HFF-Myc (cell line): ENCODE measurements at places on chromosomes 4 and X.

GRCh38 chr4:169293343-169294176 lies 22.8 kb upstream of the SH3RF1 start:
- no peak for DNase-seq

GRCh38 chr4:7320206-7320797 lies 114.4 kb downstream of the PSAPL1 start:
- no peak for DNase-seq

DNA sequence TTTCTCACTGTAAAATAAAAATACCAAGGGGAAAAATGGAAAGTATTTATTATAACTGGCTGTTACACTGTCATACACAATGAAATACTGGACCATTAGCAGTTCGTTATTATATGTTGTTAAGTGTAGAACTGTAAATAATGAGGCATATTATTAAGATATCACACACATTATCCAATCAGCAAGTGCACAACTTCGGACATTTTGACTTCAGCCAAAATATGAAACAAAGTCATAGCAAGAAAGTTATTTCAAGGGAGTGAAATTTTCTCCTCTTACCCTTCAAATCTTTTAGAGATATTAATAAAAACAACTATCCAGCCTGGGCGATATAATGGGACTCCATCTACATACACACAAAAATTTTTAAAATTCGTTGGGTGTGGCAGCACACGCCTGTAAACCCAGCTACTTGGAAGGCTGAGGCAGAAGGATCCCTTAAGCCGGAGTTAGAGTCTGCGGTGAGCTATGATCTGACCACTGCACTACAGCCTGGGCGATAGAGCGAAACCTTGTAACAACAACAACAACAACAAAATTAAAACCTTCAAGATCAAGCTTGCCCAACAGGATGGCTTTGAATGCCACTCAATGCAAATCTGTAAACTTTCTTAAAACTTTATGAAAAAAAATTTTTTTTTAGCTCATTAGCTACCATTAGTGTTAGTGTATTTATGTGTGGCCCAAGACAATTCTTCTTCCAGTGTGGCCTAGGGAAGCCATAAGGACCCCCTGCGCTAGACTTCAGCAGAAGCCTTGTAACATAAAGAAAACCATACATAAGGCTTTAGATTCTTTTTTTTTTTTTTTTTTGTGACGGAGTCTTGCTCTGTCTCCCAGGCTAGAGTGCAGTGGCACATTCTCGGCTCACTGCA lies 1.3 kb upstream of the CISD2 start:
- no peak for DNase-seq

DNA sequence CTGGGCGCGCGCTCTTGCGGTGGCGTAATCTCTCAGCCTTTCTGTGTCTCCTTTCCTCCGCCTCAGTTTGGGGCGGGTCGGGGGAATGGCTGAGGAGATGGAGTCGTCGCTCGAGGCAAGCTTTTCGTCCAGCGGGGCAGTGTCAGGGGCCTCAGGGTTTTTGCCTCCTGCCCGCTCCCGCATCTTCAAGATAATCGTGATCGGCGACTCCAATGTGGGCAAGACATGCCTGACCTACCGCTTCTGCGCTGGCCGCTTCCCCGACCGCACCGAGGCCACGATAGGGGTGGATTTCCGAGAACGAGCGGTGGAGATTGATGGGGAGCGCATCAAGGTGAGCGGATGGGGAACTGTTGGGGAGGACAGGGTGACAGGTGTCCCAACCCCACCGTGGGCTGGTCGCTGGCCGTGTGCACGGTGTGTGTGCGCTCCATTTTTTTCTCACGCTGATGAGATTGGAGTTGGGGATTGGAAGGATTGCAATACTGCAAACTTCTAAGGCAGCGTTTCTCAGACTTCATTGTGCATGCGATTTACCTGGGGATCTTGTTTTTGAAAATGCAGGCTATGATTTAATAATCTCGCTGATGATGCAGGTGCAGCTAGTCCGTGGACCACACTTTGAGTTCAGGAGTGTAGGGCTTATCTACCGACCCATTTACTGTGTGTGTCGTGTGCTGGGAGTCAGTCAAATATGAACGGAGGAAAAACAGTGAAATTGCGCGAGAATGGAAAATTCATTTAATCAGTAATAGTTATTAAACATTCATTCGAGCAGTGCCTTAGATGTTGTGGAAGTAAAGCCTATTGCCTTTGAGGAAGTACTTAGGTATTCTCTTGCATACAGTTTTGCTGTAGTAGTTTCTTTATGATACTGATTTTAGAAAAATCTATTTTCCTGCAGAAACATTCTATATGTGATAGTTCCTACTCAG lies at the start of gene RAB33B:
TSS of gene RAB33B (plus strand) at position 11 of the 935 bp plus-strand sequence. CDS start at position 86, 75 bp downstream.
- peak; percentile 48 for DNase-seq

- no peak for DNase-seq
Measured at GRCh38 chr4:20319825-20320612, 68.3 kb downstream of the SLIT2 start.

DNA sequence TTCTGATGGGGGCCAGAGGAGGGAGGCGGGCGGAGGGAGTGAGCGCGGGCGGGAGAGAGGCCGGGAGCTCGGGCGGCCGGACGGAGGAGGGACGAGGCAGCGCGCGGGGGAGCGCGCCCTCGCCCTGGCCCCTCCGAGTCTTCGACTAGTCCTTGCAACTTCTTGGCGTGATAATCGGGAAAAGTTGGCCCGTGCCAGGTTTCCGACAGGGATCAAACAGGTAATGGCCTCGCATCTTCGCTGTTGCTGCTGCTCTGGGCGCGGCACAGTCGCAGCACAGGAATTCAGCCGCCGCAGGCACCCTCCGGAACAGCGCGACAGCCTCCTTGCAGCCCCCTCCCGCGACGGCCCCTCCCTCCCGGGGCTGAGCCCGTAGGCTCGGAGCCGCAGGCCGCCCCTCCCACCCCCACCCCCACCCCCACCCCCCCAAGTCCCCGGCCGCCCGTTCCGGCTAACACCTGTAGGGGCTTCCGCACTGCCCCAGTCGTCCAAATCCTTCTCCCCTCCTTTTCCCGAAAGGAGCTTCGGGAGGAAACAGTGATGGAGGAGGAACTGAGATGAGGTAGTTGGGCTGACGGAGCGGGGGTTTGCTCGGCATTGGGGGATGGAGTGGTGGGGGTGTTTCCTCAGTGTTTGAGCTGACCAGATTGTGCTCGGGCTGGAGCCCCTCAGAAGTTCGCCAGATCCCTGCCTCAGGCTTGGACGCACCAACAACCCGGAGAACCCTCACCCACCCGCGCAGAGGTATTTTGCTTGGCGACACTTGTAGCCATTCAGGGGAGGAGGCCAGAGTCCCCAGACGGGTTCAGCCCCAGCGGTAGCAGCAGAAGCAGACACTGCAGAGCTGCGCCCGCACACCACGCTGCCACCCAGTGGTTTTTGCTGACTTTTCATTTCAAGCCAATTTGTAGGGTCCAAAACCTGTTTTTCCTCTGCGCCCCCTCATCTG lies at the start of gene FGF13:
TSS of gene FGF13 (minus strand) at position 319 of the 949 bp plus-strand sequence. CDS start 714 bp downstream, outside the sequence.
- DNase-seq, result no peak

DNA sequence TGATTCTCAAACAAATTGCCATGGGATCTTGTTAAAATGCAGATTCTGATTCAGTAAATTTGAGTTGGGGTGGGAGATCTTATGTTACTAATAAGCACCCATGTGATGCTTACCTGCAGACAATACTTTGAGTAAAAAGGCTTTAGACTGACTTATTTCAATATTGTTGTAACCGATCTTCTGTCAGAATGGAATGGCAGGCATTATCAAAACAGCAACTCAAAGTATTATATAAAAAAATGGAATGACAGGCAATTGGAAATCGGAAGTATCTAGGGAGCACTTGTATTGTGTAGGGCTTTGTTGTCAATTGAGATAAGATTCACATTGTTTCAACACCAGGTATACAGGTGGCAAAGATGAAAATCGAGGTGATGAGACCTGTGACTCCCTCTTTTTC lies 67.5 kb downstream of the C4orf33 start:
- no peak for DNase-seq

DNA sequence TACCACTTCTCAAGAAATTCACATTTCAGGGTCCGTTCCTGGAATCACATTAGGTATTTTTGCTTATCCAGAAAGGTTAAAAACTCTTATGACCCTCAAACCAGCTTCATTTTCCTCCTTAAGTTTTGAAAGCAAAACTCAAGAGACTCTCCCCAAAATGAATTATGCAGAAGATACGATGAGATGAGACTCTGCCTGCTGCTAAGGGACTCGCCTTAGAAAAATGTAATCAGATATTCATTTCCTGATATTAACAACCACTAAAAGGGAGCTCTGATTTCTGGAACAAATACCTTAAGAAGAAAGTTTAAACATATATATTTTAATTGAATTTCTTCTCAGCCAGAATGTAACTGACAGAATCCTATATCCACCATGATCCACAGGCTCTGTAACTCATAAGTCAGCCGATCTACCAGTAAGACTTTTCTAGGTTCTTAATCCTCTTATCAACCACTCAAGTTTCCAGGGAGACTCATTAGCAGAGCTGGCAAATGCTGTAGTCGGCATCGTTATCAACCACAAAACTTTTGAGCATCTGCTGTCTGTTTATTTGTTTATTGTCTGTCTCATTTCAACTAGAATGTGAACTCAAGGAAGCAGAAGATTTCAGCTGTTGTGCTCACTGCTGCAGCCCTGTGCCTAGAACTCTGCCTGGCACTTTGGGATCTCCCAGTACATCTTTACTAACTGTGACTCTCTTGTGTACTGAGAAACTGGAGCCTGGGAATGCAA lies 112.5 kb downstream of the LDB2 start:
- DNase-seq, result peak; percentile 25

DNA sequence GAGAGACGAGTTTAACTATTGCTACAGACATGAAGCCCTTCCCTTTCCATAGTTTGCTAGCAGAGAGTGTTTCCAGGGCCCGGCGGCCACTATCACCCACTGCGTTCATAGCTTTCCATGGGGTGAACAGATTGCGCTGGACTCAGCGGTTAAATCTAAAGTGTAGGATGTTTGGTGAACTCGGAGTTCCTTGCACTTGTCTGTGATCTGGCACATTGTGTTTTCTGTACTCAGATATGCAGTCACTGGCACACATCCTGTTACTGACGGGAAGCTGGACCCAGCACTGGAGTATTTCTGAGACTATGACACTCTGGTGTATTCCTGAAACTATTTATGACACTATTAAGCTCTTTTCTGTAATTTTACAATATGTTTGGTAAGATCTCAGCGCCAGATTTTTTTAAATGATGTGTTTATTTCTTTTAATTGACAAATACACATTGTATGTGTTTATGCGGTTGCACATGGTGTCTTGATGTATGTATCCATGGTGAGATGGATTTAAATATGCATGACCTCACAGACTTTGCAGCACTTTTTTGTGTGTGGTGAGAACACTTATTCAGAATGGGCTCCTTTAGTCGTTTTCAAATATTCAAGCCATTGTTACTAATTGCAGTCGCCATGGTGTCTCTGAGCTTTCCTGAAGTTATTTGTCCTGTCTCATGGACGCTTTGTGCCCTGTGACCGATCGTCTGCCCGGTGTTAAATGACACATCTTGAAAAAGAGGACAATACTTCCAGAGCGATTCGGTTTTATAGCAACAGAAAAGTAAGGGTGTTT lies 14.1 kb downstream of the CD99 start:
- no peak for DNase-seq

DNA sequence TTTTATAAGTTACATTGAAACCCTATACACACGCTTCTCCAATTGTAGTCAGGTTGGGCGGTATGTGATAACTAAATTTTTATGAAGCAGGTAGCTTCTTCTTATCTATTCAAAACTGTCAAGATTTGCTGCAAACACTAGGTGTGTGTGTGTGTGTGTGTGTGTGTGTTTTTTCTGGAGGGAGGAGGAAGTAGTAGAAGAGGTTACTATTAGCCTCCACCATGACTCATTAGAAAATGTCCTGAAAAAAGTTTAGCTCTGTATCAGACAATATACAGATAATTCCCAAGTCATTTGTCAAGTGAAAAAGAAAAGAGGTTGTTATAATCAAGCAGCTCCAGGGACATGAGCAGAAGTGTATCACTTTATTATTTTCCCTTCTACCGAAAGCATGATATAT lies 33.9 kb downstream of the PCDH7 start:
- no peak for DNase-seq

DNA sequence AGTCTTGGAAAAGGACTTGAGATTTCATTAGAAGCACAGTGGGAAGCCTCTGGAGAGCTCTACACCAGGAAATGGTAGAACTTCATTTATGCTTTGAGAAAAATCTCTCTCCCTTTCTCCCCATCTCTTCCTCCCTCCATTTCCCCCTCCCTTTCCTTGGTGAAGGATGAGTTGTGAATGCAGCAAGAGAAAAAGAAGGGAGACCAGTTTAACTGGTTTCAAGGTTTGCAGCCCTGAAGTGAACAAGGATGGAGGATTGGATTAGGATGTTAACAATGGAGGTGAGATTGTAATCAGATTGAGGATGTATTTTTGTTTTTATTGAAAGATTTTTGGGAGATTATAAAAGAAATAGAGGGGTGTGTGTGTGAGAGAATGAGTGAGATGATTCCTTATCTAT lies 99.5 kb downstream of the ANK2 start:
- DNase-seq, result no peak

DNA sequence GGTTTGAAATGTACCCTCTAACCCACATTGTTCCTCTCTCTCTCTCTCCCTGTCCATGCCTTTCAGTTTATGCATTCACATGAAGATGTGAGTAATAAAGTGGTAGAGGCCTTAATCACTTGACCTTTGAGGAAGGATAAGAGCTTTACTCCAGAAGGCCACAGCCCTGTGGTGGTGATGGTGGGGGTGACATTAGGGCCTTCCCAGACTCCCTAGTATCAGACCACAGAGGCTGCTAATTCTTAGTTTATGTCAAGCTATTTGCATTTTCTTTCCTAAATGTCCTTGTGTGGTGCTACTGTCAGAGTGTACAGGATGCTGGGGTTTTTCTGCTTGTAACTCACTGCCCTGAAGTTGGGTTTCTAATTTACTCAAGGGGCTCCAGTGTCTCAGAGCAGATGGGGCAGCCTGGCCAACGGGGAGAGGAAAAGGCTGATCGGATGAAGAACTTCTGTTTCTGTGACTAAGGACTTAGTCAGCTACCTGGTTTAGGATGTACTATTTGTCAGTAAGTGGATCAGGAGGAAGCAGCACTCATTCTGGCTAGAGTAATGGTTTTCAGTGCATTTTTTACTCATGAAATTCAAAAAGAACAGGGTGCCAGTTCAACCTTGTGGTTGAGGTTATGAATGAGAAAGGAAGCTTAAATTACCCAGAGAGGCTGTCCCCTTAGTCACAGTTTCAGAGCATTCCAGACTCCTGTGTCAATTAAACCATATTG lies 509.6 kb upstream of the DIPK2B start:
- peak; percentile 85 for DNase-seq

DNA sequence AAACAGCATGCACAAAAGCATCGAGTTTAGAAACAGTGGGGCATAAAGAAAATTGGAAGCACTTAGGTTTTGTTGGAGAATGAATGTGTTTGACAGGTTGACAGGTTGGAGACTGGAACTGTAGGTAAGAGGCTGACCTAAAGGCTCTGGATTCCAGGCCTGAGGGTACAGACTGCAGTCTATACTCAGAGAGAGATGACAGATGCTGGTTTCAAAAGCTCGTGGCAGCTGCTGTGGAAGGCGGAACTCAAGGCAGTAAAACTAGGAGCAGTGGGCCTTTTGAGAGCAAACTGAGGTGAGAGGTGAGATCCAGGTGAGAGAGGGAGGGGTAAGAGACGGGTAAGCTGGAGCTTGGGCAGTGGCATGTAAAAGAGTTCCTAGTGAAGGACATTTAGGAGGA lies 415.2 kb downstream of the TRIML1 start:
- no peak for DNase-seq
